Cortex of kidney (tissue), 1 donor: ENCODE measurements at places on chromosomes 12 and 14.

- no peak for DNase-seq
These were observed 12.0 kb downstream of the LUM start for GRCh38 chr12:91099341-91099740.

DNA sequence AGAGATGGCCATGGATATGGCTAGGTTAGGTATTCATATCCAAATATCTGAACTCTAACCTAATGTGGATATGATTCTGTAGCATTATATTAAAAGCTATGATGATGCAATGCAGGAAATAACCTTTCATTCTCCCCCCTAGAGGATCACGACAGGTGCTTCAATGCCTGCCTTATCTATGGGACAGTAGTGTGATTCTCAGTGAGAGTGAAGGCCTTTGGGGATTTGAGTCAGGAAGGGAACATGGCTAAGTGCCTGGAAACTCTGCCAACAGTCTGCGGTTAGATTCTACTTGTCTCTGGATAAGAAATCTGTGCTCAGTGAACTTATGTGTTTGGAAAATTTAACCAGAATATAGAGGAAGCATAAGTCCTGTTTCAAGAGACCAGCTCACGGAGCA, 81.8 kb downstream of the SLC38A1 start:
- DNase-seq = no peak

- no peak for DNase-seq
These were observed 48.2 kb upstream of the DAAM1 start for GRCh38 chr14:59140106-59140843.

GRCh38 chr12:49537231-49537751, 1.5 kb upstream of the KCNH3 start:
- no peak for DNase-seq

DNA sequence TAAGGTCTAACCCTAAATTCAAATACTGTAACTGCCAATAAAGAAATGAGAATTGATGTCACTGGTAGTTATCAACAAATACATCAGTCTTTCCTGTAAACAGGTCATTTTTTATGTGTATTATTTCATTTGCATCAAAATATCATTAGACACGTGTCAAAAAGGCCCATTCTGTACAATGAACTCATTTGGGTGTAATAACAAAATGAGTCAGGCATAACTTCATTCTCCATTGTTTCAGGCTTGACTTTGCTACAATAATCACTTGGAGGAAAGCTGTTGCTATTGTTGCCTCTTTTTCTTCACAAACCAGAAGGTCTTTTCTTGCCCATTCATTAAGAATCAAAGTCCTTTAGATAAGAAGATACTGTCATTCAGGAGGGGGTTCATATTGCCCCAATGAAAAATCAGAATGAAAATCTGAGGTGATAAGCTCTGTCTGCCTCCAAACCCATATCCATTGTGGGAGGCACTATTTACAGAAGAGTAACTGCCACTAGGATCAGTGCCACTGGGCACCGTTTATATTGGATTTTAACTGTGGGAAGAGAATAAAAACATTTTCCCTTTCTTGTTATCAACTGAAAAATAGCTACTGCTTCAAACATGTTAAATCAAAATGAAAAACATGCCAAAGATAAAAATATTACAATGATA, 10.1 kb downstream of the ENTPD5 start:
- no peak for DNase-seq

- no peak for DNase-seq
These were observed 124.9 kb downstream of the ATP23 start for GRCh38 chr12:58066296-58066695.

DNA sequence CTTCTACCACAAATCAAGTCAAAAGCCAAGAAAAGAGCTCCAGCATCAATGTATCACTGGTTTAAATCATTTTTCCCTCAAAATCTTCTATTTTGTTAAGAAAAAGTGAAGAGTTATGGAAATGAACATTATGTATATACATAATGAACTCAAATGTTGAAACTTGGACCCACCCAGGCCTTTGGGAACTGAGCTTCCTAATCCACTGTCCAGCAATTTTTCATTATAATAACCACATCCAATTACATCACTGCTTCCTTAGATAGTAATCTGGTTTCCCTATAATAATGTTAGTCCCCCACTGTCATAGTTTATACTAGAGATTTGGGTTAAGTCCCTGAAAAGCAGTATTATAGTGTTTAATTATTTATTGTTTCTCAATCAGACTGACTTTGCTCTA, 170.9 kb downstream of the PIK3C2G start:
- no peak for DNase-seq
